ENCODE measurements at places on chromosomes 1 and 21. TPM values are rescaled to one million over a fixed set of nuclear protein-coding genes. Genes with fewer than 3 reads are reported as not detected.

The OR2L2 gene
- total RNA-seq, result 0.06 TPM

The SEMA4A gene
- 25.4 TPM for total RNA-seq

The MCOLN3 gene
- total RNA-seq, result 3.6 TPM

DNA sequence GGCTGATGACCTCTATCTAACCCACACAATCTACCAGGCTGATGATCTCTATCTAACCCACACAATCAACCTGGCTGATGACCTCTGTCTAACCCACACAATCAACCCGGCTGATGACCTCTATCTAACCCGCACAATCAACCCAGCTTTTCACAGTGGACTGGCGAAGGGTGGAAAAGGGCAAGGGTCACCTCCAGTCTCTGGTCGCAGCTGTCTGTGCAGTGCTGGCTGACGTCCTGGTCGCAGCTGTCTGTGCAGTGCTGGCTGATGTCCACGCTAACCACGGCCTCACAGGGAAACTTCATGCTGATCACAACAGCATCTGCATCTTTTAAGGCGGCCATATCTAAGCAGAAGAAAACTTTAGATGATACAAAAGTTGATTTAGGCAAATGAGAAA, 12.2 kb upstream of the CCDC27 start:
- no peaks in the 10 kb centered on the region for H3K27me3 ChIP-seq
- no peaks in the 10 kb centered on the region for H3K4me1 ChIP-seq
- no peak for DNase-seq
- no peak overlapping the region for H3K4me3 ChIP-seq

- H3K27me3 ChIP-seq, result no peaks in the 10 kb centered on the region
- H3K4me1 ChIP-seq, result peaks cover 26% of the 10 kb centered on the region
- no peaks in the 10 kb centered on the region for H3K36me3 ChIP-seq
- DNase-seq, result peak; percentile 82
- peak overlapping the region; percentile 33 for H3K27ac ChIP-seq
- peak overlapping the region; percentile 29 for H3K4me3 ChIP-seq
Observed at GRCh38 chr21:42652527-42653230, 742 bp upstream of the PDE9A start.

The BARHL2 gene
- total RNA-seq, result not detected

DNA sequence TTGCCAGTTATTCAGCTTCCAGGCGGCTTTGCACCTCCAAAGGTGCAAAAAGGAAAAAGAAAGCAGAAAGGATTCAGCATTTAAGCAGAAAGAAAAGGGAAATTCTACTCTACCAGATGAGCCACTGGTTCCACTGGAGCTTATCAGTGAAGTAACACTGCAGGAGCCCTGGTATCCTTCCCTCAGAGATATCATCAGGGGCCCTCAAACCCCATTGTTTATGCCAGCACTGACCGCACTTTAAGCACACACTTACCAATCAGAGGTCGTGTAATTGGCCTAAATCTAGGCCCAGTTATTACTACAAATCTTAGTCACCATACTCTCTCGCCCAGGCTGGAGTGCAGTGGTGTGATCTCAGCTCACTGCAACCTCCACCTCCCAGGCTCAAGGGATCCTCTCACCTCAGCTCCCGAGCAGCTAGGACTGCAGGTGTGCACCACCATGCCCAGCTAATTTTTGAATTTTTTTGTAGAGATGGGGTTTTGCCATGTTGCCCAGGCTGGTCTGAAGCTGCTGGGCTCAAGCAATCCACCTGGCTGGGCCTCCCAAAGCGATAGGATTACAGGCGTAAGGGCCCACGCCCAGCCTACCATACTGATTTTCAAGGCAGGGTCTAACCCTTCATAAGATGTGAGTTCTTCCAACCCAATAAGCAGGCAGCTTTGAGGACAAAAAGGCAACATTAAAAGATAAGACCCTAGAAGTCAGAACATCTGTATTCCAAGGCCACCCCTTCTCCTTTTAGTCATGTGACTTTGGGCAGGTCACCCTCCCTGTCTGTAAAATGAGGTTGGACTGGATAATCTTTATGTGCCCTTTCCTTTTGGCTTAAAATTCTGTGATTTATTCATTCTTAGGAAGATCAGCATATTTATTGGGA, 125.3 kb downstream of the SYT2 start:
- no peak for DNase-seq
- peaks cover 10% of the 10 kb centered on the region for H3K27me3 ChIP-seq
- H3K4me1 ChIP-seq, result peaks cover 20% of the 10 kb centered on the region
- H3K4me3 ChIP-seq, result no peak overlapping the region
- peaks cover 43% of the 10 kb centered on the region for H3K36me3 ChIP-seq

The GREM2 gene
- total RNA-seq, result 0.99 TPM

The MAPKAPK2 gene
- total RNA-seq, result 113 TPM

The LPAR3 gene
- 2.7 TPM for total RNA-seq

DNA sequence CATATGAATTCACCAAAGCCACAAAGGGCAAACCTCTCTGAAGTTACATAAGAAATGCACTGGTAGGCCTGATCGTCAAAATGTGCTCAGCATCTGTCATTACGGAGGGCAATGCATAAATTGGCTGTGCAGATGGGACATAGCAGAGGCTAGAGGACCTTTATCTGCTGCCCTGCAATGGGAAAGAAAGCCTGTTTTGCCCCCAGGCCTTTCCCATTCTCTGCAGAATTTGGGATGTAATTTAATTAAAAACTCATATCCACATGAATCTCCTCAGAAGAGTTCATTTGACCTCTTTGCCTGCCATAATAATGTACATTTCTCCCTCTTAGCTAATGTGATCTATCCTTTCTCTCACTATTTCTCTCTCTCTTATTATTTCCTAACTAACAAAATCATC, 158.1 kb downstream of the ZP4 start:
- H3K27ac ChIP-seq, result no peak overlapping the region
- H3K36me3 ChIP-seq, result no peaks in the 10 kb centered on the region
- no peaks in the 10 kb centered on the region for H3K27me3 ChIP-seq
- no peak overlapping the region for H3K4me3 ChIP-seq
- no peak for DNase-seq

DNA sequence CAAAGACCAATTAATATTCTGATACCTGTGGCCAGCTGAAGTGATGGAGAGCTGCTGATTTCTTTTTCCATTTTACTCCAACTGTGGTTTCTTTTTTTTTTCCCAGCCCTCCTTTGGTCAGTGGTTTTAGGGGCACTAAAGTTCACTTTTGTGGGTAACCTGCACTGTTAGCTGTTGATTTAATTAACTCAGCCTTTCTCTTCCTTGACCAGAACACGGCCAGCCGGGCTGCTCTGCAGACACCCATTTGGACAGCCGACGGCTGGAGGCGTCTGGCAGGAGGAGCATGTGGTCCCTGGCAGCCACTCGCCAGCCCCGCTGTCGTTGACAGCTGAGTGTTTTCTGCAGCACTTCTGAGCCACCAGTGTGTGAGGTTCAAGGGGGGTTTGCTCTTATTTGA, 136.2 kb upstream of the RUNX3 start:
- H3K4me1 ChIP-seq, result peaks cover 9% of the 10 kb centered on the region
- no peaks in the 10 kb centered on the region for H3K27me3 ChIP-seq
- H3K4me3 ChIP-seq, result no peak overlapping the region
- DNase-seq, result peak; percentile 76
- no peak overlapping the region for H3K27ac ChIP-seq

The SPRR2F gene
- not detected for total RNA-seq

The PTPN14 gene
- total RNA-seq, result 36.8 TPM

DNA sequence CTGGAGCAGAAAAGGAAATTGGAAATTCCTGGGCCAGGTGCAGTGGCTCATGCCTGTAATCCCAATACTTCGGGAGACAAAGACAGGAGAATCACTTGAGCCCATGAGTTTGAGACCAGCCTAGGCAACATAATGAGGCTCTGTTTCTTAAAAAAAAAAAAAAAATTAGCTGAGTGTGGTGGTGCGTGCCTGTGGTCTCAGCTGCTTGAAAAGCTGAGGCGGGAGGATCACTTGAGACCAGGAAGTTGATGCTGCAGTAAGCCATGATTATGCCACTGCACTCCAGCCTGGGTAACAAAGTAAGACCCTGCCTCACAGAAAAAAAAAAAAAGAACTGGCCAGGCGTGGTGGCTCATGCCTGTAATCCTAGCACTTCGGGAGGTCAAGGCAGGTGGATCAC, 56.7 kb downstream of the SRSF11 start:
- DNase-seq, result no peak
- H3K36me3 ChIP-seq, result peaks cover 35% of the 10 kb centered on the region
- H3K4me1 ChIP-seq, result no peaks in the 10 kb centered on the region
- H3K4me3 ChIP-seq, result no peak overlapping the region
- H3K27me3 ChIP-seq, result no peaks in the 10 kb centered on the region
- no peak overlapping the region for H3K27ac ChIP-seq

The C1orf226 gene
- total RNA-seq, result 8.5 TPM

- no peaks in the 10 kb centered on the region for H3K36me3 ChIP-seq
- H3K27ac ChIP-seq, result no peak overlapping the region
- no peak for DNase-seq
- H3K4me3 ChIP-seq, result no peak overlapping the region
Observed at GRCh38 chr1:78291872-78292271, 198.9 kb upstream of the PTGFR start.

The PDE9A gene
- 5.1 TPM for total RNA-seq

DNA sequence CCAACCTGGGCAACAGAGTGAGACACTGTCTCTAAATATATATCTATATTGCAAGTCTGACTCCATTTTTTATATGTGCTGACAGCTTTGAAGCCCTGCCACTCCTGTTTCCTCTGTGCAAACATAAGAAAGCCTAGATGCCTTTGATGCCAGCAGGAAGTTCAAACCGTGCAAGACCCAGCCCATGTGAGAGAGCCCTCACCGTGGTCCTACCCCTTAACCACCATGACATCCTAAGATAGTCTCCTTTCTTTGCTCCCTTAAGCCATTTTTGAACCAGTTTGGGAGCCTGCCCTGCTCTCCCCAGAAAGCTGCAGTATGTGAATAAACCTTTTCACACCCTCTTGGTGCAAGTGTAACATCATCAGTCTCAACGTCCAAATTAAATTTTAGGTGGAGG, 3.7 kb upstream of the DIPK1A start:
- H3K27ac ChIP-seq, result no peak overlapping the region
- no peak for DNase-seq
- peaks cover 23% of the 10 kb centered on the region for H3K27me3 ChIP-seq
- no peaks in the 10 kb centered on the region for H3K36me3 ChIP-seq
- peaks cover 27% of the 10 kb centered on the region for H3K4me1 ChIP-seq

DNA sequence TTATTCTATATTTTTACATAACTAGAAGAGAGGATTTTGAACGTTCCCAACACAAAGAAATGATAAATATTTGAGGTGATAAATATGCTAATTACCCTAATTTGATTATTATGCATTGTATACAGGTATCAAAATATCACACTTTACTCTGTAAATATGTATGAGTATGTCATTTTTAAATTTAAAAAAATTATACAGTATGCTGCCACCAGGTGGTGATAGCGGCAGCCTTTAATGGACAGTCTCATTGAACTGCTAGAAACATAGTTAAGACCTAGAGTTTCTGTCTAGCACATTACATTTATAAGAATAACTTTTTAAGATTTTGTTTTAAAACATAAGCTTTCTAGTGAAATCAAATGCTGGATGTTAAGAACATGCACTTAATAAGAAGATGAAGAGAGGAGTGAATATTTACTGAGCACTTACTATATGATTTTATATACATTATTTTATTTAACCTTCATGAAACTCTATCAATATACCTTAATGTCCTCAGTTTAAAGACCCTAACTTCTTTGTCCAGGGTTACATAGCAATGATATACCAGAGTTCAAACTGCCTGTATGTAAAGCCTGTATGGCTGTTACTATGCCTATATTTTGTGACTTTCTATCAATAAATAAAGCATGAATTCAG, 207.1 kb downstream of the NUF2 start:
- no peak overlapping the region for H3K27ac ChIP-seq
- no peaks in the 10 kb centered on the region for H3K4me1 ChIP-seq
- H3K36me3 ChIP-seq, result no peaks in the 10 kb centered on the region
- no peak for DNase-seq
- no peaks in the 10 kb centered on the region for H3K27me3 ChIP-seq

Measured in left lung (tissue), 14 donors.